Hypothalamus (tissue), 51 donors: ENCODE measurements at places on chromosomes 5 and 9.
A peak's percentile ranks its signal among the peaks of the same experiment; 100 is the strongest.

GRCh38 chr5:180367991-180368390 is 14.9 kb upstream of the GFPT2 start:
- DNase-seq, result peak; percentile 36

GRCh38 chr9:116337015-116337414 is 183.4 kb downstream of the PAPPA start:
- no peak for DNase-seq

- no peak for DNase-seq
Observed at GRCh38 chr9:16572005-16572734, 298.3 kb downstream of the BNC2 start.

GRCh38 chr5:91434348-91434747 is 51.2 kb upstream of the ARRDC3 start:
- DNase-seq, result no peak

- DNase-seq, result no peak
Observed at GRCh38 chr5:160297776-160298175, 14.6 kb downstream of the CCNJL start.

DNA sequence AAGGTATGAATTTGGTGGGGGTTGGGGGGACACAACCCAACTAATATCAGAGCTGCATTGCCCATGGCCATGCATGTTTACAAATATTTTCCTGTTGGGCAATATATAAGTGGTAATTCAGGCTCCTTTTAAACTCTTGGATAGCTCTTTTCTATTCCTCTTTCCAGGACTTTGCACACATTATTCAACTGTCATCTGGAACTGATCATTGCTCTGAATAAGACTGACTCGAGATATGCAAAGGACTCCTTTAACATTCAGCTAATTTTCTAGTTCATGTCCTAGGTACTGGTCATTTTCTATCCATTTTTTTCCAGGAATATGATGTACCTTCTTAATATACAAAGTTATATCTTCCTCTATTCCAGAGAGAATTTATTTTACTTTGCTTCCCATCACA is 89.5 kb upstream of the STK32A start:
- no peak for DNase-seq

- DNase-seq, result no peak
Observed at GRCh38 chr9:134271338-134272301, 54.6 kb upstream of the RXRA start.

DNA sequence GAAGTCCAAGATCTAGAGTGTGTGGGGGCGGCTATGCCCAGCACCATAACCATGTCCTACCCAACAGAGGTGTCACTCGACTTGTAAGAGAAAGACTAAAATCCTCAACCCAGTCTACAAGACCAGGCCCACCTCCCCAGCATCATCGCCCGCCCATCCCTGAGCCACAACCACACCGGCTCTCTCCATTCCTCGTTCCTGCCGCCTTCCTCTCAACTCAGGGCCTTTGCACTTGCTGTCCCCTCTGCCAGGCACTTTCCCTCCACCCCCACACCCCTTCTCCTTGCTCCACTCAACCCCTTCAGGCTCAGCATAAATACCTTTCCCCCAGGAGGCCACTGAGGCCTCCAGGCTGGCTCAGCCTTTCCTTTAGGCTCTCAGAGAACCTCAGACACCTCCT is 69.3 kb downstream of the PAX5 start:
- DNase-seq, result no peak

DNA sequence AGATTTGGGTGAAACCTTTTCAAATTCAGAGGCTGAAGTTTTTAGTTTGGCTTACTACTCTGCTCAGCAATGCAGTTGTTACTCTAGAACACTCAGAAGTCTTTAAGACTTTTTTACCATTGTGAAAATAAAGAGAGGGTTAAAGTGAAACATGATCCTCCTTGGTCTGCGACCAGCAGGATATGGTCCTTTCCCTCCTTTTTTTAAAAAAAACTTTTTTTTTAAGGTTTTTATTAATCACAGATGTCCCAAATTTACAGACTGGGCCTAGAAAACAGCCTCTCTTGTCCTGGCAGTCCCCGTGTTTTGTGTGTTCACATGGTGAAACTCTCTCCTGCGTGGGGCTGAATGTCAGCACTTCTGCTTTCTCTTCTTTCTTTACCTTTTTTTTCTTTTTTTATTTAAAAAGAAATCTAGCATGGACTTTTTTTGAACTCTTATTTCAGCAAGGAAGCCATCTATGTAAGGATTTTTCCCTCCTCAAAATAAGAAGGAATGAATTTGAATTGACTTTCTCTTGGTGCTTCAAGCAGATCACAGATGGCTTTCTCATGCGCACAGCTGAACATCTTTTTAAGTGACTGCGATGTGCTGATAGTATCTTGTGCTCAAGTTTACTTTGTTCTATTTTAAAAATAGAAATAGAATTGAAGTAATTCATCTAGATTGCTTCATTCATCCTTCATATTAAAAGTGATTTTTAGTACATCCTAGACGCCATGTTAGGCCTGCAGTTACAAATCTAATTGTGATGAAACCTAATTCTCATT is 128.7 kb upstream of the OTULINL start:
- DNase-seq, result no peak

DNA sequence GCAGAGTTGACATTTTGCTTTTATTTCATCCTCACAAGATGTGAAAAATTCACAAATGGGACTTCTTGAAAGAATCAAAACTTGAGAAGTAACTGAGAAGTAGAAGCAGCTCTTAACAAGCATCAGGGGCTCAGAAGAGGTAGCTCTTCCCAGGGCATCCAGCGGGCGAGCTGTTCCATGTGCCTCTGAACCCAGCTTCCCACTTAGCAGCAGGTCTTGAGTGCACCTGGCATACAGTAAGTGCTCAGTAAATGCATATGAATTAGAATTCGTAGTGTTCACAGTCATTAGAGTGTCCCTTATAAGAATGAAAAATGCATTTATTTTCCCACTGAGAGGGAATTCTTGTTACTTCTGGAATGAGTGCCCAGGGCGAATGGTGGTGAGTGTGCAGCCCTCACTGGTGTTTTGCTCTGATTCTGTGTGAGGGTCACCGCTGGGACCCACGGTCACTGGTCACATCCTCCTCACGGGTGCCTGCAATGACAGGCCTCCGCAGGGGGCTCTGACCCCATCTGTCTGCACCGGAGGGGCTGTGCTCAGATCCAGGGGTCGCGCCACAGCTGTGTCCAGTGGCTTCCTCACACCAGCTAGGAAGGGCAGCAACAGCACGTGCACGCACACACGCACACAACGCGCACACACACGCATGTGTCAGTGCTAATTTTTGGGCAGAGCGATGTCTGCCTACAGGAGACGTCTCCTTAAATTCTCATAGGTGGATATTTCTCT is 26.9 kb downstream of the EXOC3 start:
- no peak for DNase-seq

- no peak for DNase-seq
Observed at GRCh38 chr9:123353041-123353440, 3.0 kb upstream of the CRB2 start.

DNA sequence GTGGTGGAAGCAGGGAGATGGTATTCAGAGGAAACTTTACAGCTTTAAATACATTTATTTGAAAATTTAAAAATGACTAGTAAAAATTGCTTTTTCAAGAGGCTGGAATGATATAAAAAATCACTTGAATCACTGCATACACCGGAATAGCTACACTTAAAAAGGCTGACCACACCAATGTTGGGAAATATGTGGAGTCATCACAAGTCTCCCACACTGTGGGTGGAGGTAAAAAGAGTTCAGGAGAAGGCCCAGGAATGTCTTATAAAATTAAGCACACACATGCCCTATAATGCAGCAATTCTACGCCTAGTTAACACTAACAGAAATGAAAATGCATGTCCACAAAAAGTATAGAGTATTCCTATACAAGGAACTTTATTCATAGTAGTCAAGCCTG is 198.1 kb downstream of the ROR2 start:
- DNase-seq, result no peak

GRCh38 chr9:84419031-84419602 is 78.6 kb upstream of the SLC28A3 start:
- DNase-seq, result no peak
